D721Med (cell line): ENCODE measurements at places on chromosomes 2 and 18.

GRCh38 chr2:23788100-23788499 lies 138.8 kb downstream of the ATAD2B start:
- no peak for DNase-seq

DNA sequence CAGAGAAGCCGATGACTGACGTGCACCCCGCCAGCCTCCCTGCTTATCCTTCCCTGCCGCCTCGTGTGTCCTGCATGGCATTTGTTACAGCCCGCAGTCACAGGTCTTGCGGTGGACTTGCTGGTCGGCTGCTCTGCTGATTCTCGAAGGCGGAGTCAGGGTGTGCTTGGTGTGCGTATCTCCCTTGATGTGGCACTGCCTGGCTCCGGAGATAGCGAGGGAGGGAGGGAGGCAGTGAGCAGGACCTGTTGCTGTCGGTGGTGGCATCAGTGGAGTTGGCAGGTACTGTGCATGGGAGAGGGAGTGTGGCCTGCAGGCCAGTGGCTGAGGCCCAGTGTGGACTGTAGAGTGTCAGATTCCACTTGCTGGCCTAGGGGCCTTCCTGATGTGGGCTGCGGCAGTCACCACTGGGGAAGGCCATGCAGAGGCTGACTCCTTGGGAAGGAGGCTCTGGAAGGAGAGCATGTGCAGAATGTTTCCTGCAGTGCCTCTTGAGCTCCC lies 198.9 kb downstream of the AGAP1 start:
- DNase-seq: no peak

DNA sequence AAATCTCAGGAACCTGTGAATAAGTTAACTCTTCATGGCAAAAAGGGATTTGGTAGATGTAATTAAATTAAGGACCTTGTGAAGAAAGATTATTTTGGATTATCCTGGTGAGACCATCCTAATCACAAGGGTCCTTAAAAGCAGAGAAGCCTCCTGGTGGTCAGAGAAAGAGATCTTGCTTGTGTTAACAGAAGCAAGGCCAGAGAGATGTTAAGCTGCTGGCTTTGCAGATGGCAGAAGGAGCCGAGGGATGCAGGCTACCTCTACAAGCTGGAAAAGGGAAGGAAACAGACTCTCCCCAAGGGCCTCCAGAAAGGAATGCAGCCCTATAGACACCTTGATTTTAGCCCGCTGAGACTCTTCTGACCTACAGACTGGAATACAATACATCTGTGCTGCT lies 197.0 kb downstream of the STK39 start:
- DNase-seq: no peak

GRCh38 chr18:46642561-46642960 lies 14.5 kb downstream of the LOXHD1 start:
- DNase-seq: no peak

DNA sequence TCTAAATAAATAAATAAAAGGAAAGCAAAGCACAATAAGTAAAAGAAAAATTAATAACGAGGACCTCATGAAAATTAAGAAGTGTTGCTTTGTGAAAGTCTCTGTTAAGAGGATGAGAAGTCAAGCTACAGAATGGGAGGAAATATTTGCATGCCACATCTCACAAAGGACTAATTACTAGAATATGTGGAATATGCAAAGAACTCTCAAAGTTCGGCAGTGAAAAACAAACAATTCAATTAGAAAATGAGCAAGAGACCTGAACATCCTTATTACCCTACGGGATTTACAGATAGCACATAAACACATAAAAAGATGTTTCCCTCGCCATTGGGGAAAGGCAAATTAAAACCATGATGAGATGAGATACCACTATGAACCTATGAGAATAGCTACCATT lies 23.3 kb downstream of the CYP26B1 start:
- DNase-seq: no peak

DNA sequence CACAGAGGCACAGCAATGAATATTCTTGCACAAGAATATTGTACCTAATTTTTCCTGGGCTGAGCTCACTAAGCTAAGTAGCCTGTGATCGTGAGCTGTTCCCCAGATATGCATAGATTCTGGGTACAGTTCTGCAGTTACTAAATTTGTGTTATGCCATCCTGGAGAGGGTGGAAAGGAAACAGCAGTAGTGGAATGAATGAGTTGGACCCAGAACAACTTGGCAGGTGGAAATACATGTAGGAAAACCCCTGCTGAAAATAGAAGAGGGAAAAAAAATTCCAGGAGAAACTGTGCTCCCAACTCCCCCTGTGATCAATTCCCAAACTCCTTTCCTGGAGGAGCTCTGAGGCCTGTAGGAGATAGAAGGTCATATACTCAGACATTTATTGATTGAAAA lies 181.5 kb upstream of the MGAT5 start:
- no peak for DNase-seq

GRCh38 chr2:158539176-158540005 lies 82.6 kb downstream of the PKP4 start:
- no peak for DNase-seq

- no peak for DNase-seq
These were observed 84.3 kb upstream of the FZD7 start for GRCh38 chr2:201949181-201949926.

DNA sequence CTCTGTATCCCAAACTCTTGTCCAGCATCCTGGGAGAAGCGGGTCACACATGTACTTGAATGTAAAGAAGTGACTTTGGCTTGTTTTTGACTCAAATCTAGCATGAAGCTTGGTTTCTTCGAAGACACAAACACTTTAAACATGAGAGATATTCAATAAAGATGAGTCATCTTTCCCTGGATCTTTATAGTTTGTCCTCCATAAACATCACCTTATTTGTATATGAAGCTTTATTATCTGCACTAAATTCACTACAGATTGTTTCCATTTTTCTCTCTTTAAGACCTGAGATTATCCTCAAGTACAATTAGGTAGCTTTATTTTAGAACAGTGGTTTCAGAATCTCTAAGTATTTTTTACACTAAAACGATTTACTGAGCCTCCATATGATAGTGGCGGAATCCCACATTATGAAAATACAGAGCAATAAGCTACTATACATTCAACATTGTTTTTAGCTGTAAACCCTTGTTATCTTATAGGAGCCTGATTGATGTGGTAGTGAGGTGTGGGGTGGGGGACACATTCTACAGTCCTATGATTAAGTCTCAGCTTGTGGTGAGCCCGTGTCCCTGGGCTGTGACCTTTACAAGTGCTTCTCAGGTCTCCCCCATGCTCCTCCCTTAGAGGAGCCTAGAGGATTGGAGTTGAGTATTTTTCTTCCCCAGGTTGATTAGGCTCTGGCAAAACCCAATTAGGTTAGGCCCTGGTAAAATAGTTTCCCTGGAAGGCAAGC lies 79.6 kb upstream of the RAPGEF4 start:
- no peak for DNase-seq

DNA sequence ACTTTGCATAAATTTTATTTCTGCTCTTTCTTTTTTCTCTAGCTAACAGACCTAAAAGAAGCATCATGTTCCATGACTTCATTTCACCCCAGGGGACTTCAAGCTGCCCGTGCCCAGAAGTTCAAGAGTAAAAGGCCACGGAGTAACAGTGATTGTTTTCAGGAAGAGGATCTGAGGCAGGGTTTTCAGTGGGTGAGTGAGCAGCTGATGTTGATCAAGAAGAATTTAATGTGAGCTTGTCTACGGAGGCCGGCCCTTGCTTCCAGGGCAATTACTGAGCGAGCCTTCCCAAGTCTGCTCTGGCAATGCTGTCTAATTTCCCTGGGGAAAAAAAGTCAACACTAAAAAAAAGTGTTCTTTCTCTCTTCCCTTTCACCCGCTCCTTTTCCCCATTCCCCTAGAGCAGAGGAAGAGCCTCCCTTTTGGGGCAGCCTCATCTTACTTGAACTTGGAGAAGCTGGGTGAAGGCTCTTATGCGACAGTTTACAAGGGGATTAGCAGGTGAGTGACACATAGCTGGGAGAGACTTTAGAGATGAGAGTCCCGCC lies 1.2 kb downstream of the CDK15 start:
- DNase-seq: no peak

DNA sequence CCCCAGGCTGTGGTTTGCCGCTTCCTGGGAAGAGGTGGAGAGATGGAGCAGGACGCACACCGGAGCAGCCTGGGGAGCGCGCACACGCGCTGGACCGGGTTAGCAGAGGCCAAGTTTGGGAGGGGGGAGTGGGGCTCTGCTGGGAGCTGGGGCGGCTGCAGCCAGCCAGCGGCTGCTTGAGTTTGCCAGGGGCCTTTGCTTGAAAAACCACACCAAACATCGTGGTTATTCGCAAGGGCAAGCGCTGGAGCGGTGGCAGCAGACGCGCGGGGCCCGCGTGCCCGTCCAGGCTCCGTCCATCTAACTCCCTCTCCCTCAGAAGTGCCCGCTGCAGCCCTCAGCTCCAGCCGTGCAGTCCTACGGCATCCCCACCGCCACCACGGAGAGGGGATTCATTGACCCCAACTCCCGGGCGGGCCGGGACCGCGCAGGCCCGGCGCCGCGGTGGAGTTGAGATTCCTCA lies 4.6 kb downstream of the PTGR3 start:
- no peak for DNase-seq

- no peak for DNase-seq
These were observed 30.2 kb downstream of the COPS7B start for GRCh38 chr2:231816327-231817026.

GRCh38 chr18:50638884-50639420 lies 79.1 kb downstream of the MAPK4 start:
- no peak for DNase-seq

GRCh38 chr2:206869824-206870495 lies 69.4 kb upstream of the CPO start:
- no peak for DNase-seq

DNA sequence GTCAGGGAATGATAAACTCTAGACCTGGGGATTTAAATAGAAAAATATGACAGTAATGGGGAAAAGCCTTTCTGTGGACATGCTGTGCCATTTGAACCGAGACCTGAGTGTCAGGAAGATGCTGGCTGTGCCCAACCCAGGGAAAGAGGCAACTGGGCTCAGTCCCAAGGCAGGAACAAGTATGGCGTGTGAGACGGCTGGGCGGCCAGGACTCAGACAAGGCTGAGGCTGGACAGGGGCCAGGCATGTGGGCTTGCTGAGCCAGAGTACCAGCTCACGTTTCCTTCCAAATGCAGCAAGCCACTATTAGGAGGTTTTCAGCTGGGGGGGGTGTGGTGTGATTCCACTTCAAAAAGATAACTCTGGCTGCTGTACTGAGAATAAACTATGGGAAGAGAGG lies 92.4 kb downstream of the INPP5D start:
- no peak for DNase-seq

GRCh38 chr2:43218155-43218701 lies 8.2 kb downstream of the ZFP36L2 start:
- no peak for DNase-seq

DNA sequence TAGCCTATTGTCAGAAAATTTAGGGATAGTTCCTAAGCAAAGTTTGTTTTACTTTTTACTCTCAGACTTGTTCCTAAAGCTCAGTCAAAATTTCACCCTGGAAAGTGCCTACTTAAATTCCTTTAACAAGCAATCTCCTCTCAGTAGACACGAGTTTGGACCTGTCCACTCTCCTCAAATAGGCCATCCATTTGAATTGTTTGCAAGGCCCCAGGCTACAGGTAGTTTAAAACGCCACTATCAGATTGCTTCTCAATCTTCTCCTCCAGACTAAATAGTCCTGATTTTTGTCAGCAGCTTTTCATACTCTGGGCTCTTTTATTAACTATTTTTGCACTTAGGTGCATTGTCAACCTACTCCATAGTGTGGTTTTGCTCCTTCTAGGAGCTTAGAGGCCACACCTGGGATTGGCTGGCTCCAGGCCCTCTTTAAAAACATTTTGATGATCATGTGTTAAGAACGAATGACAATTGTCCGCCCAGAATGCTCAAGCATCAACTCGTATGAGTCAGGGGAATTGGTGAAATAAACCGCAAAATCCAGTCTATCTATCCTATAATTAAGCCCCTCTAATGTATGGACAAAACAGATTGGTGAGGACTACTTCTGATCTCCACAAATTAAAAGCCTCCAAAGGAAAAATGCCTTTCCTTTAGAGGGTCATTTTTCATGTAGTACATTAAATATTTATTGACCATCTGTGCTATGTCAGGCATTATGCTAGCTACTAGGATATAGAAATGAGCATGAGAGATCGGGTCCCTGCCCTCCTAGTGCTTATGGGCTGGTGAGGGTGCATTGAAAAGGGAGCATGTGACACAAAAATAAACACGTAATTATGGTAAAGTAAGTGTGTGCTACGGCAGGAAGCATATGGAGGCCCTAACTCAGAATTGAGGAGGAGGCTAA lies 333.8 kb upstream of the TNP1 start:
- DNase-seq: no peak

DNA sequence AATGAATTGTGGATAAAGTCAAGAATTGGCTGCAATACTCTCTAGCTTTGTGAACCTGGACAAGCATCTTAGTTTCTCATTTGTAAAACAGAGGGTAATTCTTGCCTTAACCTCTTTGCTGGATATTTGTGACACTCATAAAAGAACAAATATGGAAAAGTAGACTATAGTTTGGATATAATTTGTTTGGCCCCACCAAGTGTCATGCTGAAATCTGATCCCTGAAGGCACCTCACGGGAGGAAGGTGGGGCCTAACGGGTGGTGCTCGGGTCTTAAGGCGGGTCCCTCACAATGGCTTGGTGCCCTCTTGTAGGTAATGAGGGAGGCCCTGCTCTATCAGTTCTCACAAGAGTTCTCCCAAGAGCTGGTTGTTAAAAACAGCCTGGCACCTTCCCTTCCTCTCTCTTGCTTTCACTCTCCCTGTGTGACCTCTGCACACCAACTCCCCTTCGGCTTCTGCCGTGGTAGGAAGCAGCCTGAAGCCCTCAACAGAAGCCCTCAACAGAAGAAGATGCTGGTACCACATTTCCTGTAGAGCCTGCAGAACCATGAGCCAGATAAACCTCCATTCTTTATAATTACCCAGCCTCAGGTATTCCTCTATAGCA lies 37.4 kb downstream of the ARL4C start:
- no peak for DNase-seq

- DNase-seq: no peak
These were observed 58.4 kb upstream of the ITGB6 start for GRCh38 chr2:160258492-160258805.

DNA sequence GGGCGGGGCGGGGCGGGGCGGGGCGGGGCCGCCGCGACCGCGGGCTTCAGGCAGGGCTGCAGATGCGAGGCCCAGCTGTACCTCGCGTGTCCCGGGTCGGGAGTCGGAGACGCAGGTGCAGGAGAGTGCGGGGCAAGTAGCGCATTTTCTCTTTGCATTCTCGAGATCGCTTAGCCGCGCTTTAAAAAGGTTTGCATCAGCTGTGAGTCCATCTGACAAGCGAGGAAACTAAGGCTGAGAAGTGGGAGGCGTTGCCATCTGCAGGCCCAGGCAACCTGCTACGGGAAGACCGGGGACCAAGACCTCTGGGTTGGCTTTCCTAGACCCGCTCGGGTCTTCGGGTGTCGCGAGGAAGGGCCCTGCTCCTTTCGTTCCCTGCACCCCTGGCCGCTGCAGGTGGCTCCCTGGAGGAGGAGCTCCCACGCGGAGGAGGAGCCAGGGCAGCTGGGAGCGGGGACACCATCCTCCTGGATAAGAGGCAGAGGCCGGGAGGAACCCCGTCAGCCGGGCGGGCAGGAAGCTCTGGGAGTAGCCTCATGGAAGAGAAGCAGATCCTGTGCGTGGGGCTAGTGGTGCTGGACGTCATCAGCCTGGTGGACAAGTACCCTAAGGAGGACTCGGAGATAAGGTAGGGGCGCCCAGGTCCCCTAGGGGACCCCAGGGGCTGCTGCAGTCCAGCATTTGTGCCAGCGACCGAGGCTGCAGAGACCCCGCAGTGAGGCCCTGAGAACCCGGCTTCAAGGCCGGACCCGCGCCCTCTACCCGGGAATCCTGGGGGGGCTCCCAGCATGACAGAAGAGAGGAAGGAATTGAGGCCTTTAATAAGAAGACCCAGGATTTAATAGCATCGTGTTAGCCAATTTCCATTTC lies at the start of gene KHK:
KHK (plus strand) TSS at position 49 of the 870 bp plus-strand sequence; CDS start at position 537, 488 bp downstream.
- DNase-seq: peak; percentile 88
